ENCODE measurements at places on chromosomes 3 and 15. TPM values are rescaled to one million over a fixed set of nuclear protein-coding genes. Genes with fewer than 3 reads are reported as not detected.

DNA sequence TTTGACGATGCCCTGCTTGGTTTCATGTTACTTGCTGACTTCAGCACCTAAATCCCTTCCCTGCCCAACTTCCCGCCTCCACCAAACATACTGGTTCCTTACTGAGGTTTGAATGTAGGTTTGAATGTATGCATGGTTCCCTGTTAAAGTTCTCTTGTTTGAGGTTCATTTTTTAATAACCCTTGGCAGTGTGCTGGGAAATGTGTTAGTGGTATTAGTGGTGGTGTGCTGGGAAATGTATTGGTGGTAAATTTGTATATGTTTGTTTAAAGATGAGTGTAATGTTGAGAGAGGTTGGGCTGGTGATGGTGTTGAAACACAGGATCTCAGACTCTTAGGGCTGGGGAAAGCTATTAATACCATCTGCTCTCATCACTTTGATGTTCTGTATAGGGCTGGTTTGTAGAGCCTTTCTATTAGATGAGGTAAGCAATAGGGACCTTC is 392.7 kb downstream of the PTPRG start:
- H3K27ac ChIP-seq = no peak overlapping the region
- H3K27me3 ChIP-seq = no peaks in the 10 kb centered on the region
- no peaks in the 10 kb centered on the region for H3K36me3 ChIP-seq
- no peaks in the 10 kb centered on the region for H3K4me1 ChIP-seq
- no peak for DNase-seq
- no peak overlapping the region for H3K4me3 ChIP-seq

GRCh38 chr15:29698030-29698701 is 124.1 kb downstream of the TJP1 start:
- no peak overlapping the region for H3K4me3 ChIP-seq
- DNase-seq = no peak
- no peak overlapping the region for H3K27ac ChIP-seq
- no peaks in the 10 kb centered on the region for H3K4me1 ChIP-seq

DNA sequence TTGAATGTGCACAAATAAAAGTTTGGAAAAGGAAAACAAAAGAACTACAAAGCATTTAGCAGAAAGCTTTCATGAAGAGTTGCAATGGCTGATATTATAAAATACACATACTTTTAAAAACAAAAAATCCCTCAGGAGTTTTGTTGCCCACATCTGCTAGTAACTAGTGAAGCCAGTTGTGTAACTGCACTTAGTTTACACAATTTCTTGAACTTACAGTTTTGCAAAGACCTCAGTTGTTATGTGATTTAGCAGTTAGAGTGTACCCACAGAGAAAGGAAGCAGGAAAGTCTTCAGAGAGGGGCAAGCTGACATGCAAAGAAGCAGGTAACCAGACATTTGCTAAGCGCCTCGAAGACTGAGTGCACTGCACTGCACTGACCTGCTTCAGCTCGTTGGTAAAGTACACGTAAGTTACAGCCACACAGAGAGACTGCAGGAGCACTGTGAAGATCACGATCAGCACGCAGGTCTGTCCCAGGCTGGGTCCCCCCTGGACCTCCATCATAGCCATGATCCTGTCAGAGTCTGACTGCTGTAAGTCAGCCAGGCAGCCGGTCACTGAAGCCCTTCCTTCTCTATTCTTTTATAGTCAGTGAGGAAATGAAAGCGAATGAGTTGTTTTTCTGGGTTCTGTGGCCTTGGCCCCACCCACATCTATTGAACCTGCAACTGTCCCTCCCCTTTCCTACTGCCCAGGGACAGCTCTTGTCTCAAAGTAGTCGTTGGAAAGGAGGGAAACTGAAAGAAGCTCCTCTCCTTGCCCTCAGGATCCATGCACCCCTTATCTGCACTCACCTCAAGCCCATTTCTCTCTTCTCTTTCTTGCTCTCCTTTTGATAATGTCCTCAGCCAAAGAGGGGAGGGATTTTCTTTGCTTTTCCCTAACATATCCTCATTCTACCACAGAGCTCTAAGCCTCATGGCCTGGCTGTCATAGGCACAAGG is at the start of gene TNFSF10:
TSS of gene TNFSF10 (minus strand) at position 560 of the 948 bp plus-strand sequence. CDS start at position 514, 46 bp downstream.
- no peaks in the 10 kb centered on the region for H3K4me1 ChIP-seq
- peak within 1 kb of the TSS; percentile 47 for H3K4me3 ChIP-seq
- peak; percentile 84 for DNase-seq

- no peak for DNase-seq
- peaks cover 30% of the 10 kb centered on the region for H3K4me1 ChIP-seq
- no peak within 1 kb of the TSS for H3K4me3 ChIP-seq
- H3K36me3 ChIP-seq = no peaks in the 10 kb centered on the region
These were observed at the start of gene IL20RB for GRCh38 chr3:136957751-136958288. Gene IL20RB (plus strand): TSS chr3:136957983. CDS start chr3:136958114, 131 bp downstream.

DNA sequence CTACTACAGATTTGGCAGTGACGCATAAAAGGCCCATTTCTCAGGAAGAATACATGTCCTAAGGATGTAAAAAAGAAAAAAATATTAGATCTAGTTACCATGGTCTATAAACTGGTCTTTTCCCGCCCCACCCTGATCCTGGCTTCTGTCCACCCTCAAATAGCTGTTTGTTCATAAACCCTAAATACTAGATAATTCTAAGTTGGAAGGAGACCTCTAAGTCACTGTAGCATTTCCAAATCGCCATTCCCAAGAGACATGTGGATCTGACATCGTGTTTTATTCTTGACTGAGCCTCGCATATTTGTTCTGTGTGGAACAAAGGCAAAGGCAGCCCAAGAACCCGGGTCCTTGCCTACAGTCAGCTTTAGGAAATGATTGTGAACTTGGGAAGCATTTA is 49.0 kb downstream of the LMCD1 start:
- DNase-seq = no peak
- no peak overlapping the region for H3K4me3 ChIP-seq
- H3K36me3 ChIP-seq = no peaks in the 10 kb centered on the region
- no peaks in the 10 kb centered on the region for H3K27me3 ChIP-seq

GRCh38 chr3:132154619-132155018 is 119.8 kb upstream of the CPNE4 start:
- H3K4me3 ChIP-seq = no peak overlapping the region
- H3K27ac ChIP-seq = no peak overlapping the region
- no peaks in the 10 kb centered on the region for H3K36me3 ChIP-seq

- no peak for DNase-seq
- H3K36me3 ChIP-seq = peaks cover 24% of the 10 kb centered on the region
- H3K4me1 ChIP-seq = peaks cover 27% of the 10 kb centered on the region
- H3K27ac ChIP-seq = no peak overlapping the region
- no peak overlapping the region for H3K4me3 ChIP-seq
These were observed 8.3 kb downstream of the CCNL1 start for GRCh38 chr3:157151627-157152026.

DNA sequence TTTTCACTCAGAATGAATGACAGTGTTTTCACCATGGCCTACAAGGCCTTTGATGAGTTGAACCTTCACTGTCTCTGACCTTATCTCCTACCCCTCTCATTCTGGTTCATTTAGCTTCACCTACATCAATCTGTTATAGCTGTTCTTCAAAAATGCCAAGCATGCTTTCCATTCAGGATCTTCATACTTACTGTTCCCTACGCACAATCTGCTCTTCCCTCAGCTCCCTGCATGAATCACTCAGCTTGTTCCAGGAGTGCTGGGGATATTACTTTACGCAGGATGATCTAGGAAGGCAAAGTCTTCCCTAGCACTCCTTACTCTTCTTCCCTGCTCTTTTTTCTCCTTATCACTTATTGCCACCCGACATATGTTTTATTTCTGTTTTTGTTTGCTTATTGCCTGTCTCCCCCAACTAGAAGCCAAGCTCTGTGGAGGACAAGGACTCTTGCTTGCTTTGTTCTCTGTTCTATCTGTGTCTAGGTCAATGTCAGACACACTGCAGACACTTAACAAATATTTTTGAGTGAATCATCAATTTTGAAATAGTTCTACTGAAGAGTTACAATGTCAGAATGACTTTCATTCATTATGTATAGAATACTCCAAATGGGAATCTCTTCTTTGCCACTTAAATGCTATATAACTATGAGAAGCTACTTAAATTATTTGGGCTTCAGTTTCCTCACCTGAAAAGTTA is 238.3 kb upstream of the FEZF2 start:
- H3K4me3 ChIP-seq = no peak overlapping the region
- no peak overlapping the region for H3K27ac ChIP-seq
- H3K4me1 ChIP-seq = no peaks in the 10 kb centered on the region

- no peak overlapping the region for H3K27ac ChIP-seq
- no peaks in the 10 kb centered on the region for H3K36me3 ChIP-seq
- H3K4me3 ChIP-seq = no peak overlapping the region
- no peaks in the 10 kb centered on the region for H3K27me3 ChIP-seq
- no peaks in the 10 kb centered on the region for H3K4me1 ChIP-seq
These were observed 168.8 kb downstream of the DCLK3 start for GRCh38 chr3:36595511-36595910.

The CPN2 gene
- 173 TPM for total RNA-seq

DNA sequence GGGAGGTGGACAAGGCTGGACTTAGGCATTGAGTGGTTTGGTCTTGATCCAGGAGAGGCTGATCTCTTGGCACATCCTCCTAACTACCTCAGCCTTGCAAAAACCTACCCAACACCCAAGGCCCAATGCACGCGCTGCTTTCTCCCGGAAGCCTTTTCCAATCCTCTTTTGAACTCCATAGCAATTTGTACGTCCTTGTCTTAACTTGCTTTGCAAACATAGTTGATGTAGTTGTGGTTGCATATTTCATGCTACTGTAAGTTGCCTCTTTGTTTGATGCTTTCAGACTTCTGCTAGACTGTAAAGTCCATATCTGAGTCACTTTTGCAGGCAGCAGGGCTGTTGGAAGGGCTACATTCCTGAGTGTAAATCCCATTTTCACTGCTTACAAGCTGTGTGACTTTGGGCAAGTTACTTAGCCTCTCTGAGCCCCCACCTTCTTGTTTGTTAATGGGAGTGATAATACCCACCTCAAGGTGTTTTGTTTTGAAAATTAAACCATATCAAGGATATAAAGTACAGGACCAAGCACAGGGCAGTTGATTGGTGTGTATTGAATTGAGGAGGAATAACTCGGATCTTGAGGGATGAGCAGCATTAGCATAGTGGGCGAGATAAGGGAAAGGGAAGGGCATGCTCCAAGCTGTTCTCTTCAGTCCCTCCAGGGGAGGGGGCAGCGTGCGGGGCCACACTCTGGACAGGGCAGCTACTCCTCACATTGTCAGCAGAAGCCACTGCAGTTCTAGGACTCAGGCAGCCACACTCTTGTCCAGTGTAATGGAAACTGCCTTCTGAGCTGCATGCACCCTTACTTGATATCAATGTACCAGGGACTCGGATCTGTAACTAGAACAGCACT is 28.8 kb downstream of the SIAH2 start:
- H3K27me3 ChIP-seq = no peaks in the 10 kb centered on the region
- H3K27ac ChIP-seq = no peak overlapping the region
- H3K36me3 ChIP-seq = no peaks in the 10 kb centered on the region
- DNase-seq = peak; percentile 51

DNA sequence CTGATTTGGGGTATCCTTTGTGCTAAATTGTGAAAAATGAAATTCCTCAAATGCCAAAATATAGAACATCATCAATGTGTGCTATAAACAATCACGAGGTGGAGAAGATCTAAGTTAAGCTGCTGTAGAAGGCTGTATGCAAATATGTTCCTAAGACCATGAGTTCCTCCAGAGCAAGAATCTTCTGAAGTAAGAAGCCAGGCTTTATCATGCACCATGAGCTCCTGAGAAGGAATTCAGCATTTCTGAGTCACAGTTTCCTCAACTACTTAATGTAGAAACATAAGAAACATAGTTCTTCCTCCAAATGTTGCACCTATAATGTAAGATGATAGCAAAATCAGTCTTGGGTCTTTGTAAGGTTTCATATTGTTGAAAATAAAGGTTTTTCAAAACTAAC is 241.7 kb upstream of the MDFIC2 start:
- H3K27me3 ChIP-seq = no peaks in the 10 kb centered on the region
- no peaks in the 10 kb centered on the region for H3K4me1 ChIP-seq
- H3K36me3 ChIP-seq = no peaks in the 10 kb centered on the region
- no peak overlapping the region for H3K4me3 ChIP-seq
- DNase-seq = no peak
- H3K27ac ChIP-seq = no peak overlapping the region

The ACSBG1 gene
- total RNA-seq = not detected

DNA sequence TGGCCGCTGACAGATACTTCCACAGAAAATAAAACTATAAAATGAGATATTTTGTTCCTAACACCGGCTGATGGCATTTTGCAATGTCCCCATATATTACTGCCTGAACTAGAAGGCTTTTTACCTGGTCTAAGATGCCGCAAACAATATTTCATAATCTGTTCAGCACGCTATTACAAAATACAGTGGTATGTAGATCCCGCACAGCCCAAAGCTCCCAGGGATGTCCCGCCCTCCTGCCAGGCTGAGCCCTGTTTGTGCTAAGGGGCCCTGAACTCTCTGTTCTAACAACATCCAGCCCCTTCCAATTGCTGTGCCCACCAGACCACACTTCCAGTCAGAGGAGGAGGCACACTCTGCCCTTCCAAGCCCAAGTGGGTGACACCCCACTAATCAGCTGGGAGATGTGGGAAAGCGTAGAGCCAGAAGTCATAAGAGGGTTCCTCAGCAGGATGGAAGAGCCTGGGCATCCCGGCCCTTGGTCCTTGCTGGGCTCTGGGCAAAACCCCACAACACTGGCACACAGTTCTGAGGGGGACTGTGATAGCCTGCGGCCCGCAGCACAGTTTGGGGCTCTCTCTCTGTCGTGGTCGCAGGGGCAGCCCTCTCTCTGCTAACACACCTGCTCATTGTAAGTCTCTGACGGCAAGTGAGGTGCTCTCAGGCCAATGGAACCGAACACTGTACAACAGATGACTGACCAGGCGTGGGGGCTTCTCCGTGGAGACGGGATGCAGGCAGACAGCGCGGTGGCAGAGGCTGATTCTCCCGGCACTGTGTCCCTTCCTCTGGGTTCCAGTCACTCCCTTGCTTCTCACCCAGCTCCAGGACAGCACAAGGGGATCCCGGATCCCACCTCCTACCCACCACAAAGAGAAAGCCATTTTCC is 55.2 kb downstream of the PCSK6 start:
- no peaks in the 10 kb centered on the region for H3K36me3 ChIP-seq
- H3K4me1 ChIP-seq = peaks cover 41% of the 10 kb centered on the region
- H3K4me3 ChIP-seq = no peak overlapping the region
- H3K27me3 ChIP-seq = no peaks in the 10 kb centered on the region
- H3K27ac ChIP-seq = peak overlapping the region; percentile 98

GRCh38 chr3:116153174-116153573 is 292.1 kb downstream of the LSAMP start:
- DNase-seq = no peak
- H3K4me1 ChIP-seq = no peaks in the 10 kb centered on the region
- no peaks in the 10 kb centered on the region for H3K36me3 ChIP-seq

GRCh38 chr15:57582090-57582489 is 9.6 kb upstream of the MYZAP start:
- no peaks in the 10 kb centered on the region for H3K4me1 ChIP-seq
- no peaks in the 10 kb centered on the region for H3K36me3 ChIP-seq
- no peaks in the 10 kb centered on the region for H3K27me3 ChIP-seq
- no peak for DNase-seq
- H3K4me3 ChIP-seq = no peak overlapping the region
- no peak overlapping the region for H3K27ac ChIP-seq

The CHD2 gene
- total RNA-seq = 41.4 TPM

- H3K4me3 ChIP-seq = no peak overlapping the region
- no peaks in the 10 kb centered on the region for H3K4me1 ChIP-seq
These were observed 547 bp downstream of the WNT7A start for GRCh38 chr3:13879102-13879945.

- no peaks in the 10 kb centered on the region for H3K4me1 ChIP-seq
- H3K36me3 ChIP-seq = no peaks in the 10 kb centered on the region
- no peak overlapping the region for H3K27ac ChIP-seq
- H3K27me3 ChIP-seq = no peaks in the 10 kb centered on the region
- no peak for DNase-seq
- H3K4me3 ChIP-seq = no peak overlapping the region
These were observed 217.6 kb downstream of the SLCO3A1 start for GRCh38 chr15:92071045-92071634.

- no peaks in the 10 kb centered on the region for H3K4me1 ChIP-seq
- no peak for DNase-seq
These were observed 513.3 kb upstream of the SEMA6D start for GRCh38 chr15:47203993-47204392.

Measured in right lobe of liver (tissue), 6 donors.